CD4-positive, alpha-beta T cell (primary cell): ENCODE measurements at places on chromosomes 3 and 15.

GRCh38 chr3:111820651-111821050, 38.4 kb upstream of the PHLDB2 start:
- no peak for DNase-seq

DNA sequence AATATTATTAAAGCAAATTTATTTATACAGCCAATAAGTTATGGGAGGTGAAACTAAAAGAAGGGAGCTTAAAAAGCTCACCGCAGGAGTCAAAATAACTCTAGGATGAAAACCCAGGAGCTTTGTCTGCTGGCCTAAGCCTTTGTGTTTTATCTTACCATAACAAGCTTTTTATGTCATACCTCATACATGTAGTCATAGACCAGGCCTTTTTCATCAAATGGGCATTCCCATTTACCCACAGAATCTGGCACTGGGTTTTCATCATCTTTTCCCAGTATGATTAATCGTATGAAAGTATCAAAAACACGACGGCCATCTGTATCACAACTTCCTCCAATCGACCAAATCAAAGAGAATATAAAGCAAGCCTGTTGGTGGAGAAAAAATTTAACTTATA, 122.8 kb downstream of the DNAH12 start:
- DNase-seq, result no peak

GRCh38 chr3:71523628-71524027, 59.9 kb downstream of the FOXP1 start:
- DNase-seq, result no peak

DNA sequence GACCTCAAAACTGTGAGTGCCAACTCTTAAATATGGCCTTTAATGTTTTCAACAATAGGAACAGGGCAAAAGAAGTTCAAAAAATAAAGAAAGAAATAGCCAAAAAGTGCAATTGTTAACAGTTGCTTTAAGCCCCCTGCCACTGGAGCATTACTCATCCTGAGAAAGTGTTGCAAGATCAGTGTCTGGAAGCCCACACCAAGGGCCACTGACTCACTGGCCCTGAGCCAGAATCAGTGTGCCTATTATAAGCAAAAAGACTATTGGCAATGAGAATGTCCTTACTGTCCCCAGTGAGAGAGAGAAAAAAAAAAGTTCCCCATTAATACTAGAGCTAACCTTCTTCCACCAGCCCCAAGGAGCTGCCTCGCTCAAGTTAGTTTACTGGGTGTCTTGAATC, 480.1 kb upstream of the ZNF385D start:
- no peak for DNase-seq
